ENCODE measurements at places on chromosomes 4 and X.

GRCh38 chr4:95186666-95187065, 362.1 kb downstream of the UNC5C start:
- DNase-seq, result no peak

- DNase-seq, result no peak
Measured at GRCh38 chr4:144954230-144954629, 143.8 kb downstream of the ANAPC10 start.

- no peak for DNase-seq
Measured at GRCh38 chr4:112557676-112558411, 41.9 kb upstream of the NEUROG2 start.

DNA sequence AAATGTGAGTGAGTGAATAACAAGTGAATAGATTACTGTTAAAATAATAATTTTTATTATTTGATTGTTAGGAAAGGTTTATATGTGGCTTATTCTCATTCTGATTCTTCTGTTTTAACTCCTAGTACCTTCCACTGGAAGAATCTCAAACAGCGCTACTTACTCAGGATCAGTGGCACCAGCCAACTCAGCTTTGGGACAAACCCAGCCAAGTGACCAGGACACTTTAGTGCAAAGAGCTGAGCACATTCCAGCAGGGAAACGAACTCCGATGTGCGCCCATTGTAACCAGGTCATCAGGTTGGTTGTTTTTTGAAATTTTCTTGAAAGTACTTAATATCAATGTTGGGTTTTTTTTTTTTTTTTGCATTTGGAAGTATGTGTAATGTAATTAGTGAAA, 117.6 kb upstream of the BMPR1B start:
- DNase-seq, result no peak

GRCh38 chrX:42615161-42615563, 162.8 kb downstream of the PPP1R2C start:
- DNase-seq, result peak; percentile 33
